ENCODE measurements at places on chromosomes 1 and 21.

- no peak for DNase-seq
Measured at GRCh38 chr1:10659646-10660540, 136.6 kb downstream of the CASZ1 start.

DNA sequence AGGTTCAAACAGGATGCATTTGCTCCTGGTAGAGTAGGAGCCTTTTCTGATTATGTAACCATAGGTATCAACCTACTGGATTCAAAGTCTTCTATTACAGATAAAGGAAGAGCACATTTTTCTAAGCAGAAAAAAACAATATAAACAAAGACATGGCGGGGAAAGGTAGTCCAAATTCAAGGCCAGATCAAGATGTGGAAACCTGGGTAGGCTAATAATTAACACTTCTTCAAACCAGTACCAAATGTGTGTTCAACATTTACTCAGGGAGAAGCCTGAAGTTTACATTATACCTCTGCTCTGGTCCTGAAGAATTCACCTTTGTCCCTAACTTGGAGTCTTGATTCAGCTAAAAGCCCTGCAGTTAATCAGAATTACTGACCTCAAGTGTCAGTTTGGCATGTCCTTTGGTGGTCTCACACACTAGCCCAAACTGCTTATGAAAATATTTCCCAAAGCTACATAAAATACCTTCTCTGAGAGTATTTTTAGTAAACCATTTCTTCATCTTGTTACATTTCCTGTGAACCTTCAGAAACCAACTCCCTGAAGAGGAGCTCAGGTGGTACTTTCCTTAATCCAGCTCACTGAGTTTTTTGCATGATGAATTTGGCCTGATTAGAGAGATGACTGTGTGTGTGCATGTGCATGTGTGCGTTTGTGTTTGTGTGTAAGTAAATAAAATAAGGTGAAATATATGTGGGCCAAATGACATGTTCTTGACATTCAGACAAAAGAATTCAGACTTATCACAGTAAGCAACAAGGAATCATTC is 70.2 kb downstream of the TOR3A start:
- DNase-seq = no peak

DNA sequence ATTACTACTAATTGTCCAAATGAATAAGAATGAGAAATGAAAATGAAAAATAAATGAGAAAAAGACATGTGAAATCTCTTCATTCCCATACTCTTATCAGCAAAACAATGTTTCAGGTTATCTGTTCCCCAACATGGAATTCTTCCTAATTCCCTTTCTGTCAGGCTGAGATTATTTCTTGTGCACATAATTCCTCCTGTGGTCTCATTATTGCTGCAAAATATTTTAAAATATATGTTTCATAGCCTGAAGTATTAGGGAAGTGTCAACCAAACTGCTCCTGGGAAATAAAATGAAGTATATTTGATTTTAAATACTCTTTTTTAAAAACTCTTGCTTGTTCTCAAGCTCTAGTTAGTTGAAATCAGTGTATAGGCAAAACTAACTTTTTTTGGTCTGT is 314.9 kb downstream of the USP25 start:
- no peak for DNase-seq

GRCh38 chr1:54744696-54745095 is 19.6 kb downstream of the PARS2 start:
- DNase-seq = no peak

DNA sequence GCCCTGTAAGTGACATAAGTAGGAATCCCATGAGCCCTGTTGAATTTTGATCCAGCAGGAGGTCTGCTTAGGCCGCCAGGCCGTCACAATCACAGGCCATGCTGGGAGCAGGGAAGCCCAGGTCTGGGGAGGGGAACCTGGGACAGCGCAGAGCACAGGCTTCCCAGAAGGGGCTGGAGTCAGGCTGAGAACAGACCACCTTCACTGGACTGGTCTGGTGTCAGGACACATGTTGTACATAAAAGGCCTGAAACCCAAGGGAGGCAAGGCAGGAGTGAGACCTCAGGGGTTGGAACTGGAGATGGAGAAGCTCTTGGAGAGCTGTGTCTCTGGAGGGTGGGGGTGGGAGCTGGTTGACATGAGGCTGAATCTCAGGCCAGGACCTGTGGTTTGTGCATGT is 63.3 kb upstream of the ARTN start:
- no peak for DNase-seq

- no peak for DNase-seq
Measured at GRCh38 chr1:27504588-27505419, 14.8 kb upstream of the WASF2 start.

DNA sequence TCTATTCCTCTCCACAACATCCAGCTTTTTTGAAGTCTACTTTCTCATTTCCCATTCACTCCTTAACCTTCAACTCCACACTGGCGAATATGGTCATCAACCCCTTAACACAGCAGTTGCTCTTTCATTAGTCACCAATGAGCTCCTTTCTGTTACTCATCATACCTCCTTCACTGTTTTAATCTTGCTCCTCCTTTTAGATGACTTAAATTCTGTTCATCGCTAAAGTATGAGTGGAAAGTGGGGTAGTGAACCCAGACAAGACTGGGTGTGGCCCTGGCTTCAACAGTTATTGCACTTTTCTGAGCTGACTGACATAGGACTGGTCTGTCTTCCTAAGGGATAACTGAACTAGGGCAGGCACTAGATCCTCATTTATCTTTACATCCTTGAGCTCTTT is 51.3 kb downstream of the AKT3 start:
- peak; percentile 54 for DNase-seq

DNA sequence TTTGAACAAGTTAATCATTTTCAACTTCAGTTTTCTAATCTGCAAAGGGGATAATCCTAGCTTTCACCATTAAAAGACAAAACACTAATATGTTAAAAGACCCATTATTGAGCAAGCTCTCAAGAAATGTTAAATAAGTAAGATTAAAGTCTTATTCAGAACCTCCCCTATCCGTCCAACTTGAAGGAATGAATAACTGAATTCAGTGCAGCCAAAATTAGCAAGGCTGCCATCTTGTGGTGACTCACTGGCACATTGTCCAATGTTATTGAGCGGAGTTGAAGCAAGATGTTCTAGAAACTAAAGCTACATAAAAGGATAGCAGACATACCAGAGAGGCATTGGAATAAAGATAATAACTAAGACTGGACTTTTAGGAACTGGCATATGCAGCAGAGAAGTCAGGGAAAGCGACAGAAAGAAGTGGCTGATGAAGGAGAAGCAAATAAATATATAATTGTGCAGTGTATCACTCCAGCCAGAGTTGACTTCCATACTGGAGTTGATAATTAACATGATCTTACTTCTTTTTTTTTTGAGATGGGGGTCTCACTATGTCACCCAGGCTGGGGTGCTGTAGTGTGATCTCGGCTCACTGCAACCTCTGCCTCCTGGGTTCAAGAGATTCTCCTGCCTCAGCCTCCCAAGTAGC is 8.2 kb upstream of the CAP1 start:
- DNase-seq = no peak

- DNase-seq = no peak
Measured at GRCh38 chr1:205792961-205793673, 17.8 kb upstream of the RAB29 start.

DNA sequence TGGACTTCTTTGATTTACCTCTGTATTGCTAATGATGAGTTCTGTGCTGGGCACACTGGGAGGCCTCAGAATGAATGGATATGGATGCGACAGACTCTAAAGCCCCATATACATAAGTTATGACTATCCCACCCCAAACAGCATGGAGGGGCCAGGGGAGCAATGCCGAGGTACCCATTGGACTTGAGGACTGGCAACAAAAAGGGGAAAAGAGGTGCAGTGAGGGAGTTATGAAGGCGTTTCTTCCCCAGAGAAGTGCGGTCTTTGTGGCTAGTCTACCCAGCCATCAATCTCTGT is 15.2 kb upstream of the CDCA8 start:
- no peak for DNase-seq

DNA sequence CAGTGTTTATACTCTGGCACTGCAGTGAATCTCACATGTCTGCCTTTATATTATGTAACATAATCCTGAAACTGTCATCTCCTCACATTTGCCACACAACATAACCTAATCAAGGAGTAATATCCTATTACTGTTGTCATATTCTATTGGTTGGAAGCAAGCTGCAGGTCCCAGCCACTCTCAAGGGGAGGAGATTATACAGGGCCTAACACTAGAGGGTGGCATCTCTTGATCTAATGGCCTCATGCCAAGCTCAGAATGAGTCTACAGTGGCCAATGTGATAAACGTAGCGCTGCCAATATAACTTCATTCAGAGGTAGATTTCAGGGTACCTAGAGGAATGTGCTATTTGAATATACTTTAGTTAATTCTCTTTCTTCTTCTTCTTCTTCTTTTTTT is 166.8 kb downstream of the BACH1 start:
- no peak for DNase-seq

- DNase-seq = no peak
Measured at GRCh38 chr1:11925938-11926292, 312 bp downstream of the KIAA2013 start.

DNA sequence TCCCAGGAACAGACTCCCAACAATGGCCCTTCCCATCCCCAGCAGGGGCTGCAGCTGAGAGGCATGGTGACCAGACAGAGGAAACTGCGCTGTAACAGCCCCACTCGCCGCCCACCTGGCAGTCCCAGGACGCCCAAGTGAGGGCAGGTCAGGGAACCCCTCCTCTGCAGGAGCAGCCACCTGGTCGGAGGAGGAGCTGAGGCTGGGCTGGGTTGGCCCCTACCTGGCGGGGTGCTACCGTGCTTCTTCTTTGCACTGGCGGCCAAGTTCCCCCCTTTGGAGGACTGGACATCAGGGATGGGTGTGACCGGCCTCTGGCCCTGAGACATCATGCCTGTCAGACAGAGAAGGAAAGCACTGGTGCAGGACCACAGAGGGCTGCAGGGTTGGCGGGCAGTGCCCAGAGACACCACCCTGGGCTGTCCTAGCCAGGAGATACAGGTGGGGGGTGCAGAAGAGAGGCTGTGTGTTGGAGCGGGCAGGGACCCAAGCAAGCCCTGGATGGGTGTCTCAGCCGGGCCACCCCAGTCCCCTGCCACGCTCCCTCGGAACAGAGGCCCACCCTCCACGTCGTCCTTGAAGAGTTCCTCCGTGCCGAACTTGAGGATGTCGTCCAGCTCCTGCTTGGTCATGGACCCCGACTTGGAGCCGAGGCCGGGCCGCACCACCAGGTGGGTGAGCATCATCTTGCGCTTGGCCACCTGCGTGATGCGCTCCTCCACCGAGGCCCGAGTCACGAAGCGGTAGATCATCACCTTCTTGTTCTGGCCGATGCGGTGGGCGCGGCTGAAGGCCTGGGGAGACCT is 51.6 kb downstream of the CHD5 start:
- no peak for DNase-seq

DNA sequence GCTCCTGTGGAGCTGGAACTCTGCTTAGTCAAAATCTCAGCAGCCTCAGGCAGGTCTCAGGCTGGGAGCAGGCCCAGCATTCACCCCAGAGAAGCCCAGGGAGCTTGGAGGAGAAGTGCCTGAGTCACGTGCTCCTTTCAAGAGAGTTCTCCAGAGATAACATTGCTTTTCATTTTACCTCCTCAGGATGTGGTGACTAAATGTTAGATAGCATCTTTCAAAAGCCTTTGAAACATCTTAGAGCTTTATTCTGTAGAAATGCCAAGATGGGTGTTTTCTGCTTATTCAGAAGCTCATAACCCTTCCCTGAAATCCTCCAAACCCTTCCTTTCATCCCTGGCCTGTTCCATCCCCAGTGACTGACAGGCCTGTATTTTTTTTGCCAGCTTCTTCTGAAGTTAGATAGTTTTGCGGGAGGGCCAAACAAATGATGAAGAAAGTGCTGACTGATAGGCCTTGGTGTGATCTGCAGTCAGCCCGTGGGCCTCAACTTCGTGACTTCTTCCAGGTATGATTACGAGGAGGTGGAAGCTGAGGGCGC is 58.0 kb downstream of the PGM1 start:
- DNase-seq = no peak

DNA sequence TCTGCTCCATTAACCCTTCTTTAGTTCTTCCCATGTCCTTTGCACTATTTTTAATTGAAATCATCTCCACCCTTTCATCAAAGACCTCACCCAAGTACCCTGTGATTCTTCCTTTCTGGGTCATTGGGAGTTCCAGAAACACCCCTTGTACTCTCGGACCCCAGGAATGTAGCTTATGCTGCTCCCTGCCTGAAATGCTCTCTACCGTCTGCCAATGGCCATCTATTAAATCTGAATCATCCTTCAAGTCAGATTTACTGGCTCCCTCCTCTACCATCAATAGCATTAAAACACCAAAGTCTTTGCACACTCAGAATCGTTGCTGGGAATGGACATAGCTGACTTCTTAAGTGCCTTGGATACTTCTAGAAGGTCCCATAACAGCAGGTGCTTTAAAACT is 73.2 kb upstream of the GADD45A start:
- DNase-seq = no peak

DNA sequence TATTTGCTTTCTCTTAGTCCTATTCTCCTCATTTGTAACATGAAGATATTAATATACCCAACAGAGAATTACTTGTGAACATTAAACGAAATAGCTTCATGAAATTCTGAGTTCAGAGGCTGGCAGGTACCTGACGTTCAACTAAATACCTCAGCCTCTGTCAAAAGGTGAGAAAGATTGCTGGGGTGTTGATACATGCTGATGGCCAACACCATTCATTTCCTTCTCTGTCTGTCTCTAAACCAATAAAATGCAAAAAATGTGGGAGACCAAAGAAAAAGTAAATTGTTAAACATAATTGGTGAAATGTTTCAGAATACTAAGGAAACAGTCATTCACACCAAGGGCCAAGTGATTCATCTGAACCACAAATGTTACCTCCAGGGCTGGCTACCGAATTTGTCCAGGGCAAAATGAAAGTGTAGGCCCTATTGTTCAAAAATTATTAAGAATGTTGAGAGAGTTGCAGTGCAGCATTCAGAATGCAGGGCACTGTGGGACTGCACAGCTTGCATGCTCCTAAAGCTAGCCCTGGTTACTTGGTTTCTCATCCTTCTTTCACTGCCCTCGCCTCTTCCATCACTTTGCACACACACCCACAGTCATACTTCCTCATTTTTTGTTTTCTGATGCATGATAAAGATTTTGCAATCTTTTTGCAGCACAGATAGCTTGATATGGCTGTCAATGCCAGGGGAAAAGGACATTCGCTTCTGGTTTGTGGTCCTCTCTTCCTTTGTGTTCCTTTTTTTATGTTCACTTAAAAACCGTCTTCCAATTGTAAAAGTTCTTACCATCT is 414.3 kb upstream of the NR5A2 start:
- no peak for DNase-seq

DNA sequence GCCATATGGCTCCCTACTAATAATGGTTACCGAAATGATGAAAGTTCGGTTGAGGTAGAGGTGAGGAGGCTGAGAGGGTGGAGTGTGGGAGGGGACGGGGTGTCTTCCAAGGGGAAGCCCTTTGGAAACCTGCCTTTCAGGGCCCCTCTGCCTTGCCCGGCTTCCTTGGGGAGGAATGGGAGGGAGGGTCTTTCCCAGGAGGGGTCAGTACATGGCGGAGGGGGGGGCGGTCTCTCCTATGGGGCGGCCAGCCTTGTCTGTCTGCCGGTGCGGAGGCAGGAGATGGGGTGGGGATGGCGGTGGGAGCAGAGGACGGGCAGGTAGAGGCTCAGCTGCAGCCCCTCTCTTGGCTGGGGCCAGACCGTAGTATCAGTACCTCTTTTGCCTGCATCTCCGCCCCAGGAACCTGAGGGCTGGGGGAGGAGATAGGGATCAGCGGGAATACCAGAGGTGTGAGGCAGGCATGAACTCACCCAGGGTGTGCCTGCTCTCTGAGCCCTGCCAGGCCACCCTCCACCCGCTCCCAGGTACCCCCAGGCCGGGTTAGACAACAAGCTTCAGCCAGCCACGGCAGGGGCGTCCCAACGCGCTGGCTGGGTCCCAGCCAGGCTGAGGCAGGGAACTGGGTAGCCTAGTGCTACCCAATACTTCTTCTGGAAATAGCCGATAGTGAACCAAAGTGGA is 79.4 kb upstream of the POU3F1 start:
- no peak for DNase-seq

- DNase-seq = peak; percentile 77
Measured at GRCh38 chr1:115782571-115783281, 14.2 kb upstream of the CASQ2 start.

All from fibroblast of skin of left biceps (primary cell).